ENCODE measurements at places on chromosomes 7 and 10. TPM values are rescaled to one million over a fixed set of nuclear protein-coding genes. Genes with fewer than 3 reads are reported as not detected.

- no peak for DNase-seq
Measured at GRCh38 chr10:15794569-15794968, 65.7 kb downstream of the MINDY3 start.

- no peak for DNase-seq
Measured at GRCh38 chr7:110569486-110570205, 521.3 kb upstream of the LRRN3 start.

The PDE6C gene
- not detected for total RNA-seq

DNA sequence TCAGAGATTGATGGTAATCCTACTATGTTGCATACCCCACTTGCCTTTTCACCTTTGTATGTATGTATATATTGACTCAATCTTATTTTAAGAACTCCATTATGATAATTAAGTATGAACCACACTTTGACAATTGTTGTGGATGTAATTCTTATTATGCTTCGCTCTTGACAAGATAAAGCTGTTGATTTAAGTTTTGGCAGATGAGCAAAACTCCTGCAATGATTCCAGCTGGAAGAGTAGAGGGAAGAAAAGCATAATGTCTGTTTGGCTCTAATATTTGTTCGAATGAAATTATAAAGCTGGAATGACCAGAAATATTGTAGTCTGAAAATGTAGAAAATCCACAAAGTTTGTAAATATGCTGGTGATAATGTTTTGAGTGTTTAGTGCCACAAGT lies 83.8 kb upstream of the AKR1E2 start:
- no peak for DNase-seq

GRCh38 chr7:15557686-15558085 lies 4.1 kb downstream of the AGMO start:
- no peak for DNase-seq

The CALY gene
- not detected for total RNA-seq

DNA sequence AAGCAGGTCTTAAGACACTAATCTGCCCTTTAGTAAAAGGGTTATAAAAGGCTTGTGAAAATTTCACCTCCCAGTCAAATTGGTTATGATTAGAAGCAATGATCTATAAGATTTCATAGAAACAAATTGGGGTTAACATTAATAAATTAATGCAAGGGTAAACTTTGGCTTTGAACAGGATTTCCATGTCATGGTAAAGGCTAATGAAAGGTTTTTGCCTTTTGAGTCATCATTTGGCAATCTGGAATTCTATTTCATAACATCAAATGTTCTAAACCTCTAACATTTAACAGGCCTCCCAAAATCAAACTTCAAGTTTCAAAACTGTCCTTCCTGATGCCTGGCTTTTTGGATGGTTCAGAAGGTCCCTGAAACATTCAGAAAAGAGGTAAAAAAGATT lies 62.4 kb downstream of the COA1 start:
- no peak for DNase-seq

GRCh38 chr7:2460641-2461040 lies 15.6 kb downstream of the GRIFIN start:
- no peak for DNase-seq

GRCh38 chr7:39623732-39624441 lies 515 bp downstream of the RALA start:
- no peak for DNase-seq

DNA sequence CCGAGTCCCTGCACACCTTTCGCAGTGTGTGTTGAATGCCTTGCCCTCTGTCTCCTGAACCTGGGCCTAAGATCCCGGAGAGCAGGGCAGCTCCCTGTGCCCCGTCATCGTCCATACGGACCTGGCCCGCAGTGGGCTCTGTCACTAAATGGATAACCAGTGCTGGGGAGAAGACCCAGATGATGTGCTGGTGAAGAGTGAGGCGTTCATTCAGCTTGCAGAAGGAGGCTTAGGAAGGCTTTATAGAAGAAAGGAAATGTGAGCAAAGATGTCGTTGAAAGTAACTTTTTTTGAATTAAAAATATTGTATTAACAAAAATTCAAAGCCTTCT lies 34.4 kb downstream of the PFKFB3 start:
- DNase-seq = no peak

DNA sequence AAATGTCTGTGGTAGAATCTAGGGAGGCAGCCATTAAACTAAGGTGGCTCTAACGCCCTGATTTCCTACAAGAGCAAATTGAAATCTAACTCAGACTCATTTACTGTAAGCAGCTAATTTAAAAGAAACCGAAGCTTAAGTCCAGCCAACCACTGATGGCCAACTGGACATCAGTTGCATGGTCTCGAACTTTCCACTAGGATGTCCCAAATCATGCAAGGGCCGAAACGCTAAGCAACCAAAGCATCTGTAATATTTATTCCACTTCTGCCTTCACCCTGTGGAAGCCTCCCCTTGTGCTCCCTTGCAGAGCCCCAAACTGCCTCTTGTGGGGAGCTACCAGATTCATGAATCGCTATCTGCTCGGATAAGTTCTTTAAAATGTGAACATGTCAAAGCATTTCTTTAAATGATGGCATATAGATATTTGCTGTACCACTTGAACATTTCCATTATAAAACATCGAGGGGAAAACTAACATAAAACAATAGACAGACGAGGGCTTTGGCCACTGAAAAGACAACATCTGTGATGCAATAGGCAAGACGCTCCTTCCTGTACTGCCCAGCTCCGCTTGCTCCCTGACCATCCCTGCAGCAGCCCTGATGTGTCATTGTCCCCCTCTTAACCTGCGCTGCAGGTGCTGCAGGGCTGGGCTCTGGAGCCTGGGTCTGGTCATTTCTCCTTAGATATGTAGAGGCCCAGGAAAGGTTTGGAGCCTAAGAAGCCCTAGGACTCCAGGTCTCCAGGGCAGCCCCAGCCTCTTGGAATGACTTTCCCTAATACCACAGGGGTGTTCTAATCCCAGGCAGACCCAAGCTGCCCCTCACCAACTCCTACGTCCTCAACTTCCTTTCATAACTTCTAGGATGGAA lies 2.9 kb upstream of the RBP3 start:
- no peak for DNase-seq

- no peak for DNase-seq
Measured at GRCh38 chr7:496528-497295, 22.9 kb downstream of the PDGFA start.

The DRGX gene
- not detected for total RNA-seq

- no peak for DNase-seq
Measured at GRCh38 chr7:12764458-12764891, 77.0 kb downstream of the ARL4A start.

DNA sequence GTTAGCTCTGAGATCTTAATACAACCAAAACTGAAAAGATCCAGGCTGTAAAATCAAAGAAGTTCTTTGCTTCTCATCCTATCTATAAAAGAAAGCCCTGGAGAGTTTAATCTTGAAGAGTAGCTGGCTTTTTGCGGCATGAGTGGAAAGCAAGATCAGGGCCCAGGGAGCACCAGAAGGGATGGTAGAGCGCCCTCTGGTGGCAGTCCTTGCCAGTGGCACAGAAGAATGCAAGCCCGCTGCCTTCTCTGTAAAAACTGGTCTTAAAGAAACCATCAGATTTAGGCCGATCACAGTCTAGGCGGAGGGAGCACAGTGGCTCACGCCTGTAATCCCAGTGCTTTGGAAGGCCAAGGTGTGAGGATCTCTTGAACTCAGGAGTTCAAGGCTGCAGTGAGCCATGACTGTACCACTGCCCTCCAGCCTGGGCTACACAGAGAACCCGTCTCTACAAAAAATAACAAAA lies 35.6 kb downstream of the CPN1 start:
- DNase-seq = peak; percentile 85

The IL15RA gene
- 8.5 TPM for total RNA-seq

GRCh38 chr7:92010215-92010614 lies 69.6 kb downstream of the AKAP9 start:
- DNase-seq = no peak

GRCh38 chr10:108982159-108982558 lies 941.2 kb downstream of the XPNPEP1 start:
- DNase-seq = no peak

GRCh38 chr10:17412323-17412722 lies 42.1 kb downstream of the ST8SIA6 start:
- DNase-seq = no peak

DNA sequence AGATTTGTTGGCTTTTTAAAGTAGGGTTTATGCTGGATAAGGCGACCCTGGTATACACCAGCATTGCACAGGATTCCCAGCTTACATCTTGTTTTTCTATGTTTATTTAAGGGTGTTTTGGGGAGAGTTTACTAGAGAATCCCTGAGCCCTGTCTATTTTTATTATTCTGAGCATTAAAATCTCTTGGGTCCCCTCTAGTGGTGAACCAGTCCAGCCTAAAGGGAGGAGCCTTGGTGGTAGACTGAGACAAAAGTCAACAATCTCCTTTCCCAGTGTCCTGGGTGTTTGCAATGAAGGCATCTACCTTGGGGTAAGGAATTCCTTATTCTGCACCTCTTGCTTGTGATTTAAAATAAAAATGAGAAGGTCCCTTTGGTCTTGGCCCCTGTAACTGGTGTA lies 38.2 kb downstream of the ANTXRL start:
- no peak for DNase-seq

DNA sequence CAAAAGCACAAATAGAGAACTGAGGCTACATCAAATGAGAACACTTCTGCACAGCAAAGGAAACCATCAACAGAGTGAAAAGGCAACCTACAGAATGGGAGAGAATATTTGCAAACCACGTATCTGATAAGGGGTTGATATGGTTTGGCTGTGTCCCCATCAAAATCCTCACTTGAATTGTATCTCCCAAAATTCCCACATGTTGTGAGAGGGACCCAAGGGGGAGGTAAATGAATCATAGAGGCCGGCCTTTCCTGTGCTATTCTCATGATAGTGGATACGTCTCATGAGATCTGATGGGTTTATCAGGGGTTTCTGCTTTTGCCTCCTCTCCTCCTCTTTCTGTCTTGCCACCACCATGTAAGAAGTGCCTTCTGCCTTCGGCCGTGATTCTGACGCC lies 120.6 kb upstream of the FRMD4A start:
- DNase-seq = no peak

DNA sequence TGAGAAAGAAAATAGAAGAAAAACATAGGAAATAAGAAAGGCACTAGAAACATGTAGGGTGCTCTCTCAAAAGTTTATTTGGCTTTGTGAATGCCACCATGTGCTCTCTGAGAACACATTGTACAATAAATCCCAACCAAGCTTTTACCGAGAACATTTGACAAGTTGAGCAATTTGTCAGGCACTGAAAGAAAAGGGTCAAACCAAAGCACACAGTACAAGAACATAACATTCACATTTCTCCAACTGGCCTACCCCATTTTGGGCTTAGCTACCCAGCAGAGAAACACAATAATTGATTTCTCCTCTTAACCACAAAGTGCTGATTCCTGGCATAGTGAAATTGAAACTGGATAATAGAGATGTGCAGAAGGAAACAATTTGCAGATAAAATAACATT lies 69.2 kb upstream of the SLC39A12 start:
- DNase-seq = no peak

GRCh38 chr7:51150193-51150592 lies 166.4 kb downstream of the COBL start:
- DNase-seq = no peak

The NKX1-2 gene
- not detected for total RNA-seq

The CALML3 gene
- total RNA-seq = not detected
